ENCODE measurements at places on chromosomes 16 and 17.

DNA sequence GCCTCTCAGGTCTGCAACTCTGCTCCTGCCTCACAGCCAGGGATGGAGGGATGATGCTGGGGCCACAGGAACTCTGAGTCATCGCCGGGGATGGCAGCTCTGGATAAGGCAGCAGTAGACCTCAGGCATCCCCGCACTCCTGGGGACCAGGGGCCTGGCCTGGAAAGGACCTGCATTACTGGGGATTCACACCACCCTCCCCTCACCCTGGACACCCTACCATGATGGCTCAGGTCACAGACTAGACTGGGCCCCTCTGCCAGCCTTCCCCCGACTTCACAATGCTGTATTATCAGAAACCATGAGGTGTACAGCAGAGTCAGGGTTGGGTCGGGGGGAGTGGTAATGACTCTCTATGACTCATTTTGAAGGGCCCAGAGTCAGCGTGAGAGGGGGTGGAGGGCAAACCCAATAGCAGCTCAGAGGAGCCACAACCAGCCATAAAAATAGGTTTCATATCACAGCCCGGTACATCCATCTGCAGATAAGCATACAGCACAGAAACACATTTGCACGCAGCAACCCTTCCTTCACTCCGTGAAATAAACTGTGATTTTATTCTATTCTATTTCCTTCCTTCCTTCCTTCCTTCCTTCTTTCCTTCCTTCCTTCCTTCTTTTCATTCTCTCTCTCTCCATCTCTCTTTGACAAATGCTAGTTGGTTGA, 28.8 kb downstream of the DYNLRB2 start:
- no peak for DNase-seq

GRCh38 chr16:12499032-12499745, 304.5 kb downstream of the CPPED1 start:
- DNase-seq = no peak

GRCh38 chr17:304461-304860, 48.1 kb downstream of the RPH3AL start:
- DNase-seq = no peak

- DNase-seq = no peak
Measured at GRCh38 chr17:78075011-78075410, 53.5 kb downstream of the TMC6 start.

DNA sequence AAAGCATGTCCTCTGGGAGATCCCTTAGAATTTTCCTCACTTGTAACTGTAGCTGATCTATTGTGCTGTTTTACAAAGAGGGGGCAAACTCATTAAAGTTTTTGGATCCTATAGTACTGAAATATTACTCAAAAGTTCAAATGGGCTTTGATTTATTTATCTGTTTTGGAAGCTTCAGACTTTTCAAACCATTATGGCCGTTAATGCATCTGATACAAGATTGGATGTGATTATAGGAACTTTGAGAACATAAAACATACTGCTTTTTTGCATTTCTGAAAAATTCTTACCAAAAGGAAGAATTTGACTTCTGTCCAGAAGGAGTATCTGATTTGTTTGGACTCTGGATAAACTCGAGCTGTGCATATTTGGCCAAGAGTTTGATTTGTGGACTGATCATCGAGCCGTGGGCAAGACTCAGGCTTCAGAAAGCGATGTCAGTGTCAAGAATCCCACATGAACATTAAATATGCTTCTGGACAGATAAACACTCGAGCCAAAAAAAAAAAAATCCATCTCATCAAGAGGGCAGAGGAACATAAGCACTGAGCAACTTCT, 8.2 kb upstream of the MARCHF10 start:
- DNase-seq = no peak

DNA sequence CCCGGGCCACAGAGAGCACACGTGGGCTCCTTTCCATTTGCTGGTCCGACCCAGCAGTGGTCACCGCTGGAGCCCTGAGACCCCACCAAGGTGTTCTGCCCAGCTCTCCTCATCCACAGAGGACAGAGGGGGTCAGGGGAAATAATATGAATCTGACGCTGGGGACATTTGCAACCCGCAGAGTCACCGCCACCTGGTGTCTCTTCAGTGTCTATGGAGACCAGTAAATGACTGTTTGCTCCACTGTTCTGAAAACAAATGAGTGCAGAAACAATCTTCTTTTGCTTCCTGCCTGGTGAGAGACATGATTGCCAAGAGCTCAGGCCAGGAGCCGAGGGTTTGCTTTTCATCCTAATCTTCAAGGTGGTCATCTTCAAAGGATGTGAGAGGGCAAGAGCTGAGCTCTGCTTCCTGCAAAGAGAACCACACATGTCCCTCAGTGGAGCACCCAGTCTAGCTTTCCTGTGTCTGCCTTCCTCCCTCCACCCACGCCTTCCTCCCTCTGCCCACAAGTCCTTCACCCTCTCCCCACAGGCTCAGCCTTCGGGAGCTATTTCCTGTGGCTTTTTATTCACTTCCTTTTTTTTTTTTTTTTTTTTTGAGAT, 14.7 kb upstream of the KLHDC4 start:
- no peak for DNase-seq

DNA sequence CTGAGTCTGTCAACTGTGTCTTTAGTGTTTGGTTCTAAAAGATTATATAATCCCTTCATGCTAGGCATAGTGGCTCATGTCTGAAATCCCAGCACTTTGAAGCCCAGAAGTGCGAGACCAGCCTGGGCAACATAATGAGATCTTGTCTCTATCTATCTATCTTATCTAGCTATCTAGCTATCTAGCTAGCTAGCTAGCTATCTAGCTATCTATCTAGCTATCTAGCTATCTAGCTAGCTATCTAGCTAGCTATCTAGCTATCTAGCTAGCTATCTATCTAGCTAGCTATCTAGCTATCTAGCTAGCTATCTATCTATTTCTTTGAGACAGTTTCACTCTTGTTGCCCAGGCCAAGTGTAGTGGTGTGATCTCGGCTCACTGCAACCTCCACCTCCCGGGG, 43.8 kb downstream of the SPAG9 start:
- no peak for DNase-seq

DNA sequence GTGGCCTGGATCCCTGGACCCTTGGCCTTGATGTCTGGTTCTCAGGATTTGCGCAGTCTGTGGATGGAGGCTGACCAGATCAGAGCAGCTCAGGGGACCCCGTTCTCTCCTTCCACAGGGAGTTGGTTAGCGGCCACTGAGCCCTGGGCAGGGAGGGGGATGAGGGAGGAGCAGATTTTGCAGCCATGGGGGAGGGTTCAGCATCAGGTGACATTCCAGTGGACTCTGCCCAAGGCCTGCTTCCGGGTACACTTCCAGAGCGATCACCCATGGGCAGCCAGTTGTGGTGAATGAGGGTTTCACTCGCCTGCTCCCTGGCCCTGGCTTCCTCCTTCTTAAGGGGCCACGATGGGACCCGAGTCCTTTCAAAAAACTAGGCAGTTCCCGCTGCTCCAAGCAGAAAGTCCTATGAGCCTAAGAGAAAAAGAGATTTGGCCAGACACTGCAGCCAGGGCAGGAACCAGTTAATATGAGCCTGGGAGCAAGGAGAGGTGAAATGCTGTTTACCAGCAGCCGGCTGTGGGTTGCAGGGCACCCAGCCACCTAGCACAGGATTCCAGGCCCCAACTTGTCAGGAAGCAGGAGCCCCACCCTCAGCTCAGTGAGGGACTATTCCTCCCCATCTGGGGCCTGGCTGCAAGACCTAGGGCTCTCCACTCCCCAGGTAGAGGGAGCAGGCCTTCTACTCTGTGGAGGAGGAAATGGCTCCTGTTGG, 4.7 kb upstream of the GPRC5C start:
- no peak for DNase-seq

GRCh38 chr16:682493-683395, 1.4 kb downstream of the JMJD8 start:
- no peak for DNase-seq

- DNase-seq = no peak
Measured at GRCh38 chr17:45101883-45102811, 30.2 kb downstream of the PLCD3 start.

GRCh38 chr17:82202981-82203380, 9.7 kb downstream of the CCDC57 start:
- DNase-seq = no peak
